ENCODE measurements at places on chromosomes 13 and 19.

GRCh38 chr13:71704656-71705055 is 162.3 kb downstream of the DACH1 start:
- DNase-seq = no peak

DNA sequence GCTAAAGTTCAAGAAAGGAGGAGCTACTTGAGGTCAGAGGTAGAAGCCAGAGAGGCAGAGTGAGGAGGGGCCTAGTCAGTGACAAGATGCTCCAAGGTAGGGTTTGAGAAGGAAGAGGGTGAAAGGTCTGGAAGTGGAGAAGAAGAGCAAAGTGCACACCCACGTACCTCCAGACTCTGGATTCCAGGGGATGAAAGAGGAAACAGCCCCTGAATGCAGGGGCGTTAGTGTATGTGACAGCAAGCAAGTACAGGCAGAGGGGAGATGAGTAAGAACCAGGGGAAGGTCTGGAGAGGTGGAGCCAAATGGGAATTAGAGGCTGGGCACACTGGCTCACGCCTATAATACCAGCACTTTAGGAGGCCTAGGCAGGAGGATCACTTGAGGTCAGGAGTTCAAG is 8.7 kb downstream of the RPS28 start:
- no peak for DNase-seq

GRCh38 chr13:40468227-40468838 is 198.1 kb downstream of the FOXO1 start:
- DNase-seq = no peak

- DNase-seq = no peak
Observed at GRCh38 chr13:36804588-36804987, 14.4 kb upstream of the RFXAP start.

- peak; percentile 10 for DNase-seq
Observed at GRCh38 chr13:110023729-110024644, 237.6 kb upstream of the IRS2 start.

DNA sequence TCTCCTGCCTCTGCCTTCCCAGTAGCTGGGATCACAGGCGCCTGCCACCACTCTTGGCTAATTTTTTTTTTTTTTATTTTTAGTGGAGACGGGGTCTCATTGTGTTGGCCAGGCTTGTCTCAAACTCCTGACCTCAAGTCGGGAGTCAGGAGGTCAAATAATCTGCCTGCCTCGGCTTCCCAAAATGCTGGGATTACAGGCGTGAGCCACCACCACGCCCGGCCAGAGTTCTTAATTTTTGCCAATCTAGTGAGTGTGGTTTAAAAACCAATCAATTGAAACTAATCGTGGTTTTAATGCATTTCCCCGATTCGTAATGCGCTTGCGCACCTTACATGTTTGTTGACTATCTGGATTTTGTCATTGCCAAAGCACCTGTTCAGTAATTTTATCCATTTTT is 37.0 kb downstream of the SKA3 start:
- peak; percentile 18 for DNase-seq

GRCh38 chr13:73216381-73216831 is 157.6 kb downstream of the KLF5 start:
- no peak for DNase-seq

- no peak for DNase-seq
Observed at GRCh38 chr13:87582399-87582798, 88.8 kb upstream of the SLITRK5 start.

DNA sequence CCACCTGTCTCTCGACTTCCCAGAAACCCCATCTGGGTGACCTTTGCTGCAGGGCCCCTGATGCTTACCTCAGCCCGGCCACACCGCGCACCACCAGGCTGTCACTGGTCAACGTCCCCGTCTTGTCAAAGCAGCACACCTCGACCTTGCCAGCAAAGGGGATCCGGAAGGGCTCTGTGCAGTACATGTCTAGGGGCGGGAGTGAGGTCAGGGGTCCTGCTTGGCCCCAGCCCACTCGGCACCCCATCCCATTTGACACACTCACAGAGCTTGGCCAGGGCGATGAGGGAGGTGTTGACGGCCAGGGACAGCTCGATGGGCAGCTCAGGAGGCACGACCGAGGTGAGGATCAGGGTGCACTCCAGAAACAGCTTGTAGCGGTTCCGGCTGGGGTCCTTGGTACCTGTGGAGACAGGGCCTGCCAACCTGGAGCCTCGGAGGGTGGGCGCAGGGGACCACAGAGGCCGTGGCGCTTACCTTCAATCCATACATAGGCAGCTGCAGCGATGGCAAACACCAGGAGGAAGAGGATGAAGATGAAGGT is 8.4 kb downstream of the ATP13A1 start:
- no peak for DNase-seq

DNA sequence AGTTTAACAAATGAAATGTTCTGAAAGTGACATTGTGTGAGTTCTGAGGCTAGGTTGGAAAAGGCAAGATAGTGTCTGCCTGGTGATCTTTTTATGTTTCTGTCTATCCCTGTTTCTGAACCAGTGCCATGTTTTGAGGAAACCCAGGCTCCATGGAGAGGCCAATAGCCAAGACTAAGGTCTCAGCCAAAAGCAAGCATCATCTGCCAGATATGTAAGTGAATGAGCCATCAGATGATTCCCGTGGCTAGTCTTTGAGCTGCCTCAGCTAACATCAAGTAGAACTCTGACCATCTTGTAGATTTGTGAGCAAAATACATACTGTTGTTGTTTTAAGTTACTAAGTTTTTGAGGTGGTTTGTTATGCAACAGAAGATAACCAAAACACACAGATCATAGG is 19.6 kb upstream of the CCNA1 start:
- DNase-seq = no peak

- no peak for DNase-seq
Observed at GRCh38 chr13:105202354-105202753, 1333.1 kb downstream of the EFNB2 start.

DNA sequence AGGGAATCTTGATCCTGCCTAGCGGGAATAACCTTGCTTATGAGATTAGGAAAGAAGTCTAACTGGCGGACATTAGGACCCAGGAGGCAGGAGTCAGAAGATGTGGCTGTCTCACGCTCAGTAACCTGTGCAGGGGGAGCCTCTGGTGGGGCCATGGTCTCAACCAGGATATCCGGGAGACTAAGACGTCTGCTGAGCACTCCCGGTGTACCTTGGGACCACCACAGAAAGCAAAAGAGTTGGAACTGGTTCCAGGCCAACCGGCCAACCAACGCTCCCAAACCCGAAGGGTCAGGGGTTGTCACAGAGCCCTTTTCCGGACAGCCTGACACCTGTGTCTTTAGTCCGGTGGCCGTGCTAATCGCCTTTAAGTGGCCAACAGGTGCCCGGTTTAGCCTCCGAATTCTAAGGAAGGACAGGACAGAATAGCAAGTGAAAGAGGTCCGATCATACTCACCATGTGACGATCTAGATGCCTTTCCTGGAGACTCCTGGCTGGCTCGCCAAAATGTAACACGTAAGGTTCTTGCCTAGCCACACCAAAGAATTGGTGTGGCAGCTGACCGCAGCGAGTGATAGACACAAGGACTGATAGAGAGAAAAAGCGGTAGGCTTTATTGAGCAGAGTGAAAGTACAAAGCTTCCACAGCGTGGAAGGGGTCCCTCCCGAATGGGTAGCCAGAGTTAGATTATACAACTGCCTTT is 103.9 kb upstream of the DIAPH3 start:
- DNase-seq = peak; percentile 13

GRCh38 chr19:44848036-44848811 is 2.1 kb downstream of the NECTIN2 start:
- DNase-seq = no peak

GRCh38 chr19:51135004-51135403 is 7.1 kb upstream of the SIGLEC7 start:
- no peak for DNase-seq

GRCh38 chr13:27375686-27376326 is 48.6 kb upstream of the GTF3A start:
- peak; percentile 72 for DNase-seq

DNA sequence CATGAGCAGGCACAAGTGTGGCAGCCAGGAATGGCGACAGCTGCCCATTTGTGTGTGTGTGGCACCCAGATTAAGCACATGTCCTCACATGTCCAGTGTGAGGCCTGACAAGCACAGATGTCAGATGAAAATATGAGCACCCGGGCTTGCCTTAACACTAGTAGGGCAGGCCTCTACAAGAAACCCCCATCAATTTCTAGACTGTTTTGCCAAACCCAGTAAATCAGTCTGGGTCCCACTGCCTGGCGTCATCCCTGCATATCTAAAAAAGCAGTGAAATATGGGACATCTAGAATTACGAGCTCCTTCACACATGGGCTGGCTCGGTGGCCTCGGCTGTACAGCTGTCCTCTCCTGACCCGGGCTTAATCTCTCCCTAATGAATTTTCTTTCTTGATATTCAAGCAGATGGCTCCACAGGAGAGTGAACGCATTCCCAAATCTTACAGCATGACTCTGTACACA is 432.7 kb downstream of the FOXO1 start:
- no peak for DNase-seq

- peak; percentile 51 for DNase-seq
Observed at GRCh38 chr19:2385053-2385721, 25.1 kb downstream of the TMPRSS9 start.

- DNase-seq = no peak
Observed at GRCh38 chr13:44573790-44574465, 2.2 kb downstream of the TSC22D1 start.

- DNase-seq = no peak
Observed at GRCh38 chr13:107035186-107035585, 467.2 kb upstream of the ARGLU1 start.

- DNase-seq = no peak
Observed at GRCh38 chr13:95480131-95480545, 72.4 kb upstream of the CLDN10 start.

- peak; percentile 7 for DNase-seq
Observed at GRCh38 chr13:113656003-113656588, 1.9 kb downstream of the ATP4B start.

DNA sequence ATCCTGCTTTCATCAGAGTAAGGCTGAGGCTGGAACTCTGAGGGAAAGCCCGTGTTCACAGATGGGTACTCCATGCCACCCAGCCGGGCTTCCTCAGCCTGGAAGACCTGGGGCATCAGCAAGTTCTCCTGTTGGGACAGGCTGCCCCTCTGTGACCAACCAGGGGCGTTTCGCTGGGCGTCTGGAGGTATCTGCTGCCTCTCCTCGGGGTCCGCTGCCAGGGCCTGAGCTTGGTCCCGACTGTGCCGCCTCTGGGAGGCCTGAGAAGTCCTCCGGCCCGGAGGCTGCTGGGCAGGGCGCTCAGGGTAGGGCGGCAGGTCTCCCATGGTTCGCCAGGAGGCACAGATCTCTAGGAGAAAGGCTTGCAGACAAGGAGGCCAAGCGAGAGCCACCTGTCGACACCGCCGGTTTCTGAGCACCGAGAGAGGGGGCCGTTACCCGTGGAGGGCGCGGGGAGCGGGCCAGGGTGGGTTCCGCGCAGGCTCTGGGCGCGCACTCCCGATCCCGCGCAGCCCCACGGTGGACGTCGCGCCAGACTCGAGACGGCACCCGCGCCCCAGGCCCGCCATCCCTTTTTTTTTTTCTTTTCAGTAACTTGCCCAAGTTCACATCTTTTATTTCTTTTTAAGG is at the start of gene RSPH6A:
RSPH6A (minus strand) TSS at position 458 of the 630 bp plus-strand sequence; CDS start at position 326, 132 bp downstream.
- DNase-seq = no peak

DNA sequence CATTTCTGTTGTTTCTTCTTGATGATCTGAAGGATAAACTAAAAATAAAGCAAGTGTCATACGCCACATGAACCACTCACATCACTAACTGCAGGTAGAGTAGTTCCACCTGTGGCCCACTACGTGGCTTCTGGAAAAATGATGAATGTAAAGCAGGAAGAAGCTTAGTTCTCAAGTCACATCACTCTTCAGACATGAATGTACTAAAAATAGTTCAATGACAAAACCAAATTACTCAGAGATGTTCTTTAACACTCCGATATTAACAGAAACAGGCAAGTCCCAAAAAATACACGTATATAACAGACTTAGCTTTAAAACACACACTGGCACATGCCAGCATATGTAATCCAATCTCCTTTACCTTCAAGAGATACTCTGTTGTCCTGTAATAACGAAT is 21.6 kb downstream of the RAB20 start:
- DNase-seq = no peak

- DNase-seq = no peak
Observed at GRCh38 chr19:48683349-48683748, 10.5 kb upstream of the NTN5 start.

GRCh38 chr19:54391589-54392061 is 23.6 kb upstream of the TTYH1 start:
- DNase-seq = no peak

- DNase-seq = no peak
Observed at GRCh38 chr19:55488986-55489710, 912 bp downstream of the SSC5D start.

- DNase-seq = no peak
Observed at GRCh38 chr13:91592056-91593014, 193.9 kb downstream of the GPC5 start.

DNA sequence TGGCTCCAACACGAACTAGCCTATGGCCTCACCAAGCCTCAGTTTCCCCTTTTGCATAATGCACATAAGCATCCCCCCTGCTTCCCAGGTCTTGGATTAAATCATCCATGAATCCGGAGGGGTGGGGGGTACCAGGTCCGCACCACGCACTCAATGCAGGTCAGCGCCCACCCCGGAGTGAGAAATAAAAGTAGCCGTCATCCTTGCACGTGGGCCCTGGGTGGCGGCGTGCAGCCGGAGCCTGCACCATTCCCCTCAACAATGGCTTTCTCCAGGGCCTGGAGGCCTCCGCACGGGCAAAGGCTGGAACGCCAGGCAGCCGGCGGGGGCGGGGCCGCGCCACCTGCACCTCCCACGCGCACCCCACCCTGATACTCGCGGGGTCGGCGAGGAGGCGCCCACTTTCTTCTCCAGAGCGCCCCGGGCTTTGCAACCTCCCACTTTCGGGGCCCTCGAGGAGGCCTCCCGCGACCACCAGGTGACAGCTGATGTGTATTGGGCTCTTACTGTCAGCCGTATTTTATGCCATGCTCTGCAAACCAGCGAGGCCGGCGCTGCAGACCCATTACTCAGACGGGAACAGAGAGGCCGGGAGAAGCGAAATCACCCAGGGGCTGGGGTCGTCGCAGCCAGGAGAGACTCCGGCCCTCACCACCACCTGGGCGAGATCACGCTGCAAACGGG is 767 bp upstream of the GADD45B start:
- DNase-seq = peak; percentile 65

GRCh38 chr13:96492766-96493165 is 402.9 kb downstream of the HS6ST3 start:
- no peak for DNase-seq

DNA sequence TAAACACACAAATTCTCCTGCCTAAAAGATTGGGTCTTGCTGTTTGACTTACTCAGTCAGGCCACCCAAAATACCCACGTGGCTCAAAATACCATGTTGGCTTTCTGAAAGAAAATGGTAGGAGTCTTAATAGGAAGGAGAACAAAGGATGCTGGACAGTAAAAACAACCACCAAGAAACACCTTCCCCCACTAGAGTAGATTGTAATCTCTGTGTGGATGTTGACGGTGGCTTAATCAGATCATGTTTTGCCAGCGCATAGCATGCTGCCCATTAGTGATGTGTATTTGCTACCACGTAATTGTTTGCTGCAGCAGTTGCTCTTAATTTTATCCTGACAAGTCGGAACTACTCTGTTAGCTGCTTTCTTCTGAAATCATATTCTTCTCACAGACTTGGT is 1229.3 kb upstream of the SLC10A2 start:
- DNase-seq = no peak

GRCh38 chr19:58024661-58025060 is 9.2 kb upstream of the ZSCAN1 start:
- DNase-seq = no peak
